ENCODE measurements at places on chromosomes 6 and 20. TPM values are rescaled to one million over a fixed set of nuclear protein-coding genes. Genes with fewer than 3 reads are reported as not detected.

The WFDC10B gene
- total RNA-seq: not detected

The PTGIS gene
- total RNA-seq: 58.2 TPM

The GNRH2 gene
- not detected for total RNA-seq

The FRK gene
- total RNA-seq: 1.2 TPM

The TCP11 gene
- total RNA-seq: not detected

The FOXQ1 gene
- not detected for total RNA-seq

The C6orf120 gene
- 63.1 TPM for total RNA-seq

The HLA-DOB gene
- 2.2 TPM for total RNA-seq

The GSTA2 gene
- total RNA-seq: not detected

The MLN gene
- total RNA-seq: not detected

The APOBEC2 gene
- total RNA-seq: not detected

The TCF15 gene
- total RNA-seq: not detected

The SIRPA gene
- 18.8 TPM for total RNA-seq

The LRRN4 gene
- total RNA-seq: 1.0 TPM

The RAD21L1 gene
- total RNA-seq: not detected

The DEFB132 gene
- not detected for total RNA-seq

The ACTR5 gene
- total RNA-seq: 3.5 TPM

The OR2H2 gene
- total RNA-seq: not detected

The BAG2 gene
- 12.2 TPM for total RNA-seq

The PERP gene
- 20.2 TPM for total RNA-seq

The ZNF334 gene
- 5.4 TPM for total RNA-seq

The TRIM10 gene
- total RNA-seq: not detected

The FAM8A1 gene
- total RNA-seq: 23.5 TPM

The CRISP3 gene
- total RNA-seq: not detected

The GPANK1 gene
- 13.4 TPM for total RNA-seq

The ARG1 gene
- total RNA-seq: not detected

All from pericardium fibroblast (primary cell).